ENCODE measurements at places on chromosomes 5 and 9.
A peak's percentile ranks its signal among the peaks of the same experiment; 100 is the strongest.

GRCh38 chr9:87498046-87498810 is 561 bp downstream of the DAPK1 start:
- no peak for DNase-seq

- no peak for DNase-seq
These were observed 88.9 kb downstream of the S1PR3 start for GRCh38 chr9:89080193-89080592.

GRCh38 chr9:88880199-88880598 is 111.1 kb upstream of the S1PR3 start:
- DNase-seq = no peak

- DNase-seq = no peak
These were observed 172.1 kb downstream of the PPP2R2B start for GRCh38 chr5:146706321-146706972.

DNA sequence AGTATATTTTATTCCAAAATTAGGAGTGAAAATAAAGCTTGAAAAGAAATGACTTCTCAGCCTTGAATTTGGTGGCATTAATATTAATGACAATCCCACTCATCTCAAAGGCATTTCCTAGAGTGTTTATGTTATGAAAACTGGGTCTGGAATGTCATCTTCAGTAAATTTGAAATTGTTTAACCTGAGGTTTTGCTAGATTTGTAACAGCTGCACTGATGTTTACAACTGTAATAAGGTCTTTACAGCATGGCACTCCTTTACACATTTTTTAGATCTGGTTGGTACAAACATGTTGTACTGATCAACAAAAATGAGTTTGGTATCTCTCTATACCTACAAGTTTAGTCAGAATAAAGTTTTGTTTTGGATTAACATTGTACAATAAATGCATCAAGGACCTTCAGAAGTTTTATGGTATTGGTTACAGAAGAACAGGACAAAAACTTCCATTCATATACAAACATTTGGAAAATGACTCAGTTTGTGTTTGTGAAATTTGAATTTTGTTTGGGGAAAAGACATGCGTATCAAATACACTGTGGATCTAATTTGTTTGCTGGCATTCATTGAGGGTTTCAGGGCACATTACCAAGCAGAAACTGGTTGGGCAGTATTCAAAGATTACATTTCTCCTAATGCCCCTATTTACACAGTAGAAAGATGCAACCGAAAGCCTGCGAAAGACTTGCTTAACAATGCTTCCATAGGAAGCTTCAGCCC is 11.6 kb downstream of the FANCC start:
- no peak for DNase-seq

DNA sequence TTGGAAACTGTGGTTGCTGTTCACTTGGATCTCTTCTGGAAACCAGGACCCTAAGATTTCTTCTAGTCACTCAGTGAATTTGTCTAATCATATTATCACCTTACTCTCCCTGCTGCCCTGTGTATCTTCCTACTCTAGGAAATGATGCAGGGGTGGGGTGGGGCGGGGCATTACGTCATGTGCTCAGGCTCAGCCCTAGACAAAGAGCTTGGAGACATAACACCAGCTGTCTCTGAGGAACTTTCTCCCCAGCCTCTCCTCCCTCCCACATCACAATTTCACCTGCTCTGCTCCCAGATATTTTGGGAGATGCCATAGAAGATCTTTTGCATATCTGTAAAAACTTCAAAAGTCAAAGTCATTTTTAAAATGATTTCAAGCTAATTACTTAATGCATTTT is 470.4 kb downstream of the ZSWIM6 start:
- DNase-seq = no peak

GRCh38 chr5:68352166-68352565 is 136.6 kb downstream of the PIK3R1 start:
- DNase-seq = no peak

- DNase-seq = no peak
These were observed 2.2 kb downstream of the THBS4 start for GRCh38 chr5:80037366-80037765.

- no peak for DNase-seq
These were observed 22.4 kb downstream of the DDX31 start for GRCh38 chr9:132647355-132647754.

DNA sequence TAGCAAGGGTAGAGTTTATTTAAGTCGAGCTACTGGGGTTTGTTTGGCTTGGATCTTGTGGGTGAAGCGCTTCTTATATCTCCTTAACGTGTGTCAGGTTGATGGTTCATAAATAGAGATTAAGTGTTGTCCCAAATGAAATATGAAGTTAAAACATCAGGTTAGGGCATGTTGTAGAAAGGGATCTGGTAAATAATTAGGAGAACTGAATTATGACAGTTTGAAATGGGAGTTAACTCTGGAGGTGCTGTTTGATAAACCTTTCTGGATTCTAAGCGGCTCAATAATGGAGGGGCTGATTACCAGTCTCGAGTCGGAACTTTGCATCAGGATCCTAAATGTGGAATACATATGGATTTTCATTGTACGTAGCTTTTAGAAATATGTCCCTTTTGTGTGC is 717.0 kb upstream of the WWC1 start:
- DNase-seq = no peak

DNA sequence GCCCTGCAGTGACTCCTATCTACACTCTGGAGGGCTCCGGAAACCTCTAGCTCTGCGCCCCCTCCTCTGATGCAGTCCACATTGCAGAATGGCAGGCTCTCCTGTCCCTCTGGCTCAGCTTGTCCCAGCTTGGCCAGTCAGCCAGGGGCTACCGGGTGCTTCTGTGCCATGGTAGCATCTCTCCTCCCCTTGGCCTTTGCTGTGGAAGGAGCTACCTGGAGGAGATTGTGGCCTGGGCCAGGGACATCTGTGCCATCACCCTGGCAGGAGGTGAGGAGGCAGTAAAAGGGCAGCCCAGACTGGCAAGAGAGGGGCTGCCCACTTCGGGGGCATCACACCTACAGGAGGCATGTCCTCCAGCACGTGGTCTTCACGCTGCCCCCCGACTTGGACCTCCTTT is 38.1 kb upstream of the FCN1 start:
- DNase-seq = peak; percentile 1

GRCh38 chr5:117788596-117788995 is 1199.8 kb downstream of the DTWD2 start:
- no peak for DNase-seq

DNA sequence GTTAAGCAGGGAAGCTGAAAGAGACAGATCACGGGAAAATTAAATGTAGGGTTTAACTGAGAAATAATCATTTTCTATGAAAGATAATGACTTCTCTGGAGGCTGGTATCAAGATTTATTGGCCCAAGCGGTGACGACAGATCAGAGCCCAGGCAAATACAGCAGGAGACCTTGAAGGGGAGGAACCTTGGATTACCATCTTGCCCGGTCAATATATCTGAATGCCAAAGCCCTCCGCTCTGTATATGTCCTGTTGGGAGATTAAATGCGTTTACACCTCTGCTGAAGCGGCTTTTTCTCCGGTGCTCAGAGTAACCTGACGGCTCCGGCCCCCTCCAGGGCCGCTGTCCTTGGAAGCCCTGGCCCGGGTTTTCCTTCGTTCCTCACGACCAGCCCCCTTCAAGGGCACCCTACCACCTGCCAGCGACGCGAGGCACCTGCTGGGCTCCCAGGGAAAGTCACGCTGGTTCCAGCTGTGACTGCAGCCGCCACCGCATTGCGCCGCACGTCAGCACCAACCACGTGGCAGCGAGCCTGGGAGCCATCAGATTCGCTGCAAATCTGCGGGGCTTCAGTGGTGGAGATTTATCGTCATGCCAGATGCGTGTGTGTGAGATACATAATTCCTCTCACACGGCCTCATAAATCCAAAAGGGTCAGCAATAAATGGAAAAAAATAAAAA is 4.4 kb upstream of the QSOX2 start:
- DNase-seq = no peak

DNA sequence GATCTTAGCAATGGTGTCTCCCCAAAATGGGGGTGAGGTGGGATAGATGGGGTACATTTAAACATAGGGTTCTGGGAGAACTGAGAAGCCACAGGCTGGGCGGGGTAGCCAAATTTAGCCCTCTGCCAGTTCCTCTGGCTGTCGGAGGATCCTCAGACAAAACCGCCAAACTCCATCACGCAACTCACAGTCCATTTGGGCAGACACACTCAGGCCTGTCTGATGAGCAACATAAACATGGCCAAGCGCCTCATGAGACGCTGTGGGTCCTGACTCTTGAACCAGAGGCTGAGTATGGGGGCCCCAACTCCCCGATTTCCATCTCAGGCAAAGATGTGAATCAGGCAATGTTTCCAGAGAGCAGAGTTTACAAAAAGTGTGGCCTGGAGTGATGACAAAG is 162.3 kb downstream of the FGF18 start:
- DNase-seq = no peak

Data from dorsolateral prefrontal cortex (tissue), 122 donors.